ENCODE measurements at places on chromosomes 5 and 9. TPM values are rescaled to one million over a fixed set of nuclear protein-coding genes. Genes with fewer than 3 reads are reported as not detected.

GRCh38 chr5:72172786-72173185, 65.5 kb downstream of the MAP1B start:
- H3K27ac ChIP-seq: peak overlapping the region; percentile 5
- H3K27me3 ChIP-seq: no peaks in the 10 kb centered on the region
- no peaks in the 10 kb centered on the region for H3K36me3 ChIP-seq
- H3K4me3 ChIP-seq: no peak overlapping the region
- DNase-seq: no peak

Gene TSTD2
- 27.2 TPM for total RNA-seq

DNA sequence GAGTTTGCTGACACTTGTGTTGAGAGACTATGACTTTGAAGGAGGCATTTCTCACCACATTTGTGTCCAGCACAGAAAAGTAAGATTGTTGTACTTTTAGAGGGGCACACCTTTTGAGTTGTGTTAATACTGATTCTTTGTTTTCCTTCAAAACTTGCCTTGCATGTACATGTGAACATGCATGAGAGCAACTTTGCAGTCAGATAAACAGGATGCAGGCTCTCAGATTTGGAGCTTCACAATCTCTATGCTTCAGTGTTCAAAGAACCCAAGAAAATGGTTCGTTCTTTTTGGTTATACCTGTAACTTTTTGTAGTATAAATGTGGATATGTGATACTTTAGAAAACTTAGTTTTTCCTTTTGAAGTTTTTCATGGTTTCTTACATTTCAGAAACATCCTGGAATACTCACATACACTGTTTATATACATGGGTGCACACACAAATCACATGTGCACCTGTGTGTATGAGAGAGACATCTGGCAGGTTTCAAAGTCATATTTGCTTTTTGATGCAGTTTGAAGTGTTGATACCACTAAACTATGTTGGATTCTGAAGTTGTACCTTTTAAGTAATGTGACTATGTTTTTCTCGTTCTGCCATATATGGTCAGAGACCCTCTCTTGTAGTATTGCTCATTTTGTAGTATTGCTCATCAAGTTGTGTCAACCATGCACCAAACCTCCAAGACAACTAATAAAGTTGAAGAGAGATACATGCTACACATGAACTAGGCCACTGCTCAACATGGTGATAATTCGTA, 190.7 kb downstream of the CD180 start:
- no peak for DNase-seq
- H3K27ac ChIP-seq: no peak overlapping the region
- peak overlapping the region; percentile 71 for H3K4me3 ChIP-seq
- no peaks in the 10 kb centered on the region for H3K36me3 ChIP-seq

DNA sequence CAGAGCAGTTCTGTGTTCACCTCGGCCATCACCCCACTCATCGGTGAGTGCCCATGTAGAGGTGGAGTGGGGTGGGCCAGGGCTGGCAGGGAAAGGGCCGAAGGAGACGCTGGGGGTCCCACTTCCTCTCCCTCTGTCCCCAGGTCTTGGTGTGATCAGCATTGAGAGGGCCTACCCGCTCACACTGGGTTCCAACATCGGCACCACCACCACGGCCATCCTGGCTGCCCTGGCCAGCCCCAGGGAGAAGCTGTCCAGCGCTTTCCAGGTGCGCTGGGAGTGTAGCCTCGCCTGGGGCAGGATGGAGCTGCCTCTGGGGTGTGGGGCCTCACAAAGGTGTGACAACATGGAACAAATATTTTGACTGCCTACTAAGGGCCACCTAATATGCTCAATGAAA, 3.7 kb downstream of the PFN3 start:
- no peaks in the 10 kb centered on the region for H3K27me3 ChIP-seq
- no peaks in the 10 kb centered on the region for H3K36me3 ChIP-seq
- no peak overlapping the region for H3K27ac ChIP-seq

- no peak for DNase-seq
- H3K36me3 ChIP-seq: no peaks in the 10 kb centered on the region
- H3K4me3 ChIP-seq: no peak overlapping the region
Observed at GRCh38 chr5:11064763-11065450, 303.9 kb upstream of the DAP start.

Gene TNFSF8
- total RNA-seq: 5.8 TPM

- no peak for DNase-seq
- H3K27me3 ChIP-seq: no peaks in the 10 kb centered on the region
- no peak overlapping the region for H3K27ac ChIP-seq
- H3K36me3 ChIP-seq: no peaks in the 10 kb centered on the region
- H3K4me3 ChIP-seq: no peak overlapping the region
Observed at GRCh38 chr9:108645520-108645919, 210.3 kb downstream of the ACTL7B start.

GRCh38 chr9:93084471-93084881, 11.5 kb upstream of the CARD19 start:
- no peak overlapping the region for H3K4me3 ChIP-seq
- H3K27ac ChIP-seq: no peak overlapping the region
- H3K36me3 ChIP-seq: no peaks in the 10 kb centered on the region
- no peaks in the 10 kb centered on the region for H3K27me3 ChIP-seq
- no peaks in the 10 kb centered on the region for H3K4me1 ChIP-seq
- peak; percentile 35 for DNase-seq

DNA sequence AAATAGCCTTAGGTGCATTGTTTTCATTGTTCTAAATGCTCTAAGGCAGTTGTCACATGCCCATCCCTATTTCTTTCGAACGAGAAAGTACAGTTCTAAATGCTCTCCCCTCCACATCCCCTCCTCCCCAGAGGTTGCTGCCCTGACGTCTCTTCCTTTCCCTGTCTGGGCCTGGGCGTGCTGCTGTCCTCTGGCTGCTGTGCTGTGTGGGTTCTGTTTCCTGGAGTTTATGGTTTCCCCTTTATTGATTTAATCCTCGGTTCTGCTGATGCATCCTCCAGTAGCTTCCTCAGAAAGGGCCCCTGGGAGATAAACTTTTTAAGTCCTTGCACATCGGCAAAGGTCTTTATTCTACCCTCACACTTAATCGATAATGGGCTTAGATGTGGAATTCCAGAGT, 48.8 kb downstream of the MVB12B start:
- no peak overlapping the region for H3K4me3 ChIP-seq
- H3K27ac ChIP-seq: no peak overlapping the region
- no peaks in the 10 kb centered on the region for H3K4me1 ChIP-seq
- peak; percentile 73 for DNase-seq
